ENCODE measurements at places on chromosomes 2 and 18.

DNA sequence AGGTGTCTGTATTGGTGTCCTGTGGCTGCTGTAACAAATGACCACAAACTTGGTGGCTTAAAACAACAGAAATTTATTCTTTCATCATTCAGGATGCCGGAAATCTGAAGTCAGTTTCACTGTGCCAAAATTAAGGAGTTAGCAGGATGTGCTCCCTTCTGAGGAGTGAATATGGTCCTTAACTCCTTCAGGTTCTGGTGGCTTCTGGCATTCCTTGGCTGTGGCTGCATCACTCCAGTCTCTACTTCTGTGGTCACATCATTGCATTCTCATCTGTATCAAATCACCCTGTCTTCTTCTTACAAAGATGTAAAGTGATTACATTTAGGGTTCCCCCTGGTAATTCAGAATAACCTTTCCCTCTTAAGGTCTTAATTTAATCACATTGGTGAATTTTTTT is 12.6 kb downstream of the GPD2 start:
- no peak for DNase-seq

GRCh38 chr2:203732092-203732952 is 25.9 kb downstream of the CD28 start:
- no peak for DNase-seq

GRCh38 chr2:192578780-192579179 is 384.0 kb upstream of the TMEFF2 start:
- DNase-seq: no peak

DNA sequence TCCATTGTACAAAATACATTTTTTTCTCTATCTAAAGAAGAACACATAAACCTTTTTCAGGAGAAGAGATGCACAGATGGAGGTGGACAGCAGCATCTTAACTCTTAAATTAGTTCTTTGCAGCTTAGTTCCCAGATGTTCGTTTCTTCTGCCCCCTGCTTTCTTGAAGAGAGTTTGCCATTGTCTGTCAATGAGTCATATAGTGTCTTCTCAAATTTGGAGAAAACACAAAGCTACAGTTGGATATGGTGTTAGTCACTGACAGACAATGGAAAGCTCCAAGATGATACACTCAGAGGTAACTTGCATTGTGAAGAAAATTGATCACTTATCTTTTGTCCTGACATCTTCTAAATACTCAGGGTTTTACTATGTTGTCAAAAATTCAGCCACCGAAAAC is 48.8 kb upstream of the TMEFF2 start:
- DNase-seq: no peak

GRCh38 chr2:59250307-59250677 is 1009.2 kb upstream of the FANCL start:
- DNase-seq: no peak

GRCh38 chr2:109448207-109448606 is 165.6 kb downstream of the SEPTIN10 start:
- DNase-seq: no peak

- no peak for DNase-seq
These were observed 1.8 kb upstream of the KCNG3 start for GRCh38 chr2:42495611-42496010.

DNA sequence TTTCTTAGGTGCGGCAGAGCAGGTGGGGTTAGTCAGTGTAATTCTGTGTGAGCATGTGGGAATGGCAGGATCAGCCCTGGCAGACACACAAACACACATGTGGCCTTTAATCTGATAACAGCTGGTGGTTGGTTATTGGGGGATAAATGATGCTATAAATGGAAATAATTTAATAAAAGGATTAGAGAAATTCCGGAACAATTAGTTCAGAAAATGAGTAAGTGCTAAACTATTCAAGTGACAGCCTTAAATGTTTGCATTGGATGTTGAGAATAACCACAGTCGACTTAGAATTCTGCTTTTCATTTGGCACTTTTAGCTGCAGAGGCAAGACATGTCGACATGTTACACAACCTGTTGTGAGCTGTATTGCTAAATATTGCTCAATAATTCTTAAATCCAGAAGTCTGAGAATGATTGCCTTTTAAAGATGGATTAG is 7.2 kb downstream of the SMYD1 start:
- no peak for DNase-seq

GRCh38 chr2:195594919-195595694 is 61.9 kb upstream of the SLC39A10 start:
- no peak for DNase-seq

- DNase-seq: no peak
These were observed 17.0 kb downstream of the COL4A4 start for GRCh38 chr2:227147023-227147422.

DNA sequence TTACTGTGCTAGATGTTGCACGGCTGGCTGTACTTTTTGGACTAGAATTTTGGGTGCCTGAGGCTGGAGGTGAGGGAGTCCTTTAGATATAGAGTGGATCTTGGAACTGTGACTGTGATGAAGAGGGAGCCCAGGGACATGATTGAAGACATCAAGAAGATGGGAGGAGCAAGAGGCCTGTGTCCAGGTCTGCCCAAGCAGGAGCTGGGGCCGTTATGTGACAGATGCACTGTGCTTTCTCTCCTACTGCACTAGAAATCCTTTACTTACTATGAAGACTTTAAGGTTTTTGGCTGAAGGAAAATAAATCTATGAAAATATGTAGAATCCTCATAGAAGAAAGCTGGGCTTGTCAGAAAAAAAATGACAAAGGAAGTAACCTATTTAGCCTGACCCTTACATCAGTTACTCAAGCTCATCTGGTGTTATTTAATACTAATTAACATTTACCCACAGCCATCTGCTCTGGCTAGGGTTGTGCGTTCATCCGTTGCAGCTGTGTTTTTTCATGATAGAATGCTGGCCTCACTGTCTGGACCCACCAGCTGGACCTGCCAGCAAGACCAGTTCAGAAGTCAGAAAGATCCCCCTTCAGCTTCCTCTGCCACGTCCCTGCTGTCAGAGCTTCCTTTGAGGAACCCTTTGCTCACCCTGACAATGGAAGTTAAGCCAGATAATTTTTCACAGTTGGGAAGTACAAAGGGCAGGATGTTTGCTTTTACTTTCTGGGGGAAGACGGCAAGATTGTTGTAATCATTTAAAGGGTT is 16.7 kb downstream of the TSN start:
- no peak for DNase-seq

DNA sequence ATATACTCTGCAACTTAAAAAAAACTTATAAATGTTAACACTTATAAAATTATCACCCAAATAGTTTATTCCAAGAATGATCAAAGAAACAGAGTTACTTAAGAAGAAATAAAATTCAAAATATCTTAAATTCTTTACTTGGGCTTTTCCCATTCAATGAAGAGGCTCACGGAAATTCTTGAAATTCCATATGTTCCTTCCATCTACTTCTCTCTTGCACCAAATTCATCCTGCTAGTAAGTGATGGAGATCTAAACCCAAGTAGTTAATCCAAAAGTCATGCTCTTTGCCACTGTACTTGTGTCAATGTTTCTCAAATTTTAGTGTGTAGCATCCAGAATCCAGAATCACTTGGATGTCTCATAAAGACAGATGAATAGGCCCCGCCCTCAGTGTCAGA is 465.9 kb downstream of the TXNL1 start:
- DNase-seq: no peak

- no peak for DNase-seq
These were observed 134.5 kb upstream of the PKDCC start for GRCh38 chr2:41913311-41913710.

GRCh38 chr2:217047631-217048030 is 187.8 kb upstream of the TNP1 start:
- no peak for DNase-seq

DNA sequence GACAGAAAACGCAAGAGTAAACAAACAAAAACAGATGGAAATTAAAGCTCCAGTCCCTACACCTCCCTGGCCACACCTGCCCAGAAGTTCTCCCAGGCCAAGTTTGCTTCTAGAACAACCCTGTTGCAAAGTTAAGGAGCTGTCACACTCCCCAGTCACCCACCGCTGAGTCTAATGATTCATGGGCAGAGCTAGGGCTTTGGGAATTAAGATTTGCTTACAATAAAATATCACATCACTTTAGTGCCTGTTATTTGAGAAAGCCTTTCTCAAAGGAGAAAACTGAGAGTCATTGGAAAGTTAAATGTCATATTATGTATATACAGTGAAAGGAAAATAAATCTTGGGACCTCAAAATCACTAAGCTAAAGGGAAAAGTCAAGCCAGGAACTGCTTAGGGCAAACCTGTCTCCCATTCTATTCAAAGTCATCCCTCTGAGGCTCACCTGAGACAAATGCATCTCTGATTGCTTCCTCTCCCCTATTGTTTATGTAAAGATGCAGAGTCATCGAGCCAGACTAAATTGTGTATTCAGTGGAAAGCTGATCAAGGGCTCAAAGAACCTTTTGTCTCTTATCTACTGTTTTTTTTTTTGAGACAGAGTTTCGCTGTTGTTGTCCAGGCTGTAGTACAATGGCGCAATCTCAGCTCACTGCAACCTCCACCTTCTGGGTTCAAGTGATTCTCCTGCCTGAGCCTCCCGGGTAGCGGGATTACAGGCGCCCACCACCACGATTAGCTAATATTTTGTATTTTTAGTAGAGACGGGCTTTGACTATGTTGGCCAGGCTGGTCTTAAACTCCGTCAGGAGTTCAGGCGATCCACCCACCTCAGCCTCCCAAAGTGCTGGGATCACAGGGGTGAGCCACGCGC is 2.8 kb downstream of the CRYGB start:
- DNase-seq: no peak

DNA sequence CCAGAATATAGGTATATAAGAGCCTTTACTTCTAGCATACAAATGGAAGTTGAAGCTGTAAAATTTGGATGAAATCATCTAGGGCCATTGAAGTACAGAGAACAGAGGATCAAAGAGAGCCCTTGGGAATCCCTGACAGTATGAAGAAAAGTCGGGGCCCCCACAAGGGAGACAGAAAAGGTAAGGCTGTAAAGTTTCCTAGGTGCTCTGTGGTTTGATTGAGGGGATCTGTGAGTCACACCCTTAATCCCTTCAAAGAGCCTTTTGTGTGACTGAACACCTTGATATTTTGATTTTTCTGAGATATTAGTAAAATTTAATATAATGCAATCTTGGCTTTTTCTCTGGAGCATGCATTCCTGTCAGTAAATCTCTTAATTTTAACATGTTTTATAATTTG is 961.7 kb upstream of the TMEFF2 start:
- DNase-seq: no peak

DNA sequence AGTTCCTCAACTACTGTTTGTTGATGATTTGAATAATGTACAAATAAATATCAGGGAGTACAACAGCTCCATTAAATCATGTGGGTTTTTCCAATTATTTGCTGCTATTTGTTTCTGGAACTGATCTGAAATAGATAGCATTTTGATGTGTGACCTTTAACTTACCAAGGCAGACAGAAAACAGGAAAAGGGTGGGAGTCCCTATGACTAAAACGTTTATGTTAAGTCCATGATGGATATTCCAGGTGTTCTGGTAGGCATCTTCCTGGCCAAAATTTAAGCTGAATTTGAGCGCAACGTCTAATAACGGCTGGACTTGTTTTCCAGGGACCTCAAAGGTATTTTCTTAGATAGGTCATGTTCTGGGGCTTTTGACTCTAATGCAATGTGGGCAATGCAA is 41.6 kb downstream of the WIPF1 start:
- no peak for DNase-seq

GRCh38 chr2:181231151-181231550 is 226.0 kb upstream of the ITGA4 start:
- DNase-seq: no peak

DNA sequence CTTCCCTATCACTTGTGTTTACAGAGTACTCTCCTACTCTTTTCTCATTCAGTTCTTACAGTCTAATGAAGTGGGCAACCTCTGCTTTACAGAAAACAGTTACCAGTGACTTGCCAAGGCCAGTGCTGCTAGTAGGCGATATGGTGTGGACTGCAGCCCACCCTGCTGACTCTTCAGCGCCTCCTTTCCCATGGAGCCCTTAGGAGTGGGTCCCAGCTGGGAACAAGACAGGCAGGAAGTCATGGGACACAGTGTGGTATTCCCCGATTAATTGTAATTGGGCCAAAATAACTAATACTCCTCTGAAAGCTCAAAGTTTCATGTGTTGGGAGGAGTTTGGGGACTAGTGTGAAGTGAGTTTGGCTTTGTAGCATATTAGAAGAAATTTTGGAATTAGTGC is 120.1 kb upstream of the EML6 start:
- DNase-seq: no peak

DNA sequence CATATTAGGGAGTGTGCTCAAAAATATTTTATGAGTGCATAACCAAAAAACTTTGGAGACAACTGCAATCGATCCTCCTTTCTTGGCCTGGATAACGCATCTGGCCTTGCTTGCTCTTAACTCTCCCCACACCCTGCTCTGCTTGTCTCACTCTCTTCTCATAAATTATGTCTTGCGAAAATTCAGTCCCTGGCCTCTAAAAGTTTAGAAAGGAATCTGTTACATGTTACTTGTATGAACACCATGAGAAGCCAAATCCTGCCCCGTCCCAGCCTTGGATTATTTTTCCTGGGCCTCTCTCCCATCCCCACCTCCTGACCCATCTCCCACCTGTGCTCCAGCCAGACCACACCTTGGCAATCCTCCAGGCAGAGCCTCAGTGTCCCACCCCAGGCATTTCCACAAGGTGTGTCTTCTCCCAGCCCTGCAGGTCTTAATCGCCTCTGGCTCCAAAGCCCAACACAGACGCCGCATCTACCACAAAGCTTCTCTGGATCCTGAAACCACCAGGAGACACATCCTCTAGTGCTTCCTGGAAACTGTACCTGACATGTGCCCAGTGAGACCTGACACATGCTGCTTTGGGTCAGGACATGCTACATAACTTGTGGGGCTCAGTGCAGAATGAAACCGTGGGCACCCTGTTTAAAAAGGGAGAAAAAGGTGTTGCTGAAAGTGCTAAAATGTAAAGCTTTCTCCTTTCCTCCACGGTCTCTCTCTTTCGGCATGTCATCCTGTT is 99.6 kb upstream of the ST3GAL5 start:
- no peak for DNase-seq

GRCh38 chr2:200695601-200696000 is 109.8 kb downstream of the AOX1 start:
- no peak for DNase-seq

Measured in GM12878 (cell line).